ENCODE measurements at places on chromosomes 2 and 18.
A peak's percentile ranks its signal among the peaks of the same experiment; 100 is the strongest.

- no peak for DNase-seq
Observed at GRCh38 chr2:172864182-172864581, 128.5 kb downstream of the RAPGEF4 start.

DNA sequence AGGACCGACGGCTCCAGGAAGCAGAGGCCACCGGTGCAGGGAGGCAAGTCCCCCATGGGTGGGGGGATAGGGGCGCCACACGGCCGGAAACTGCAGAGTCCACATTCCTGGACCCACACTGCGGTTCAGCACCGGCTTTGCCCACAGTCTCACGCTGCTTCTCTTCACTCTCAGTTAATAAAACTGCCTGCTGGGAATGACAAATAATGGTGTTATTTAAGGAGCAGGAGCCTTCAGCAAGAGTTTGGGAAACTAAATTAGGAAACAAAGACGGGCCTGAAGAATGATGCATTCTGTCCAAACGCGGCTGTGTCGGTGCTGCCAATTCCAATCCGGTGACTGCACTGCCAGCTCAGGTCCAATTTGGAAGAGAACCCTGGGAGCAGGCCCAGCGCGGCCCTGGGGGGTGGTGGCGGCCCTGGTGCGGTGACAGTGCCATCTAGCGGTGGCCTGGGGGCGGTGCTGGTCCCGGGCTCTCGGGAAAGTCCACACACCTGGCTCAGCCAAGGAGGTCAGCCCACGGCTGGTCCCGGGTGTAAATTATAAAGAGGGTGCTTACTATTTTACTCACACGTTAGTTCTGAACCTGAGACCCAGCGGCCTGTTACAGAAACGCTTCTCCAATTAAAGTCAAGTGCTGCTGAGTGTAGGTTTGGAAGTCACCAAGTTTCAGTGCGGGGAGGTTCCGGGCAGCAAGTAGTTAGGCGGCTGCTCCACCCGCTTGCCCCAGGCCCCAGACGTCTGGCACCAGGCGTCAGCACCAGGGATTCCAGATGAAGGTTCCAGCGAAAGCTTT is 73.1 kb upstream of the PXDN start:
- peak; percentile 91 for DNase-seq

DNA sequence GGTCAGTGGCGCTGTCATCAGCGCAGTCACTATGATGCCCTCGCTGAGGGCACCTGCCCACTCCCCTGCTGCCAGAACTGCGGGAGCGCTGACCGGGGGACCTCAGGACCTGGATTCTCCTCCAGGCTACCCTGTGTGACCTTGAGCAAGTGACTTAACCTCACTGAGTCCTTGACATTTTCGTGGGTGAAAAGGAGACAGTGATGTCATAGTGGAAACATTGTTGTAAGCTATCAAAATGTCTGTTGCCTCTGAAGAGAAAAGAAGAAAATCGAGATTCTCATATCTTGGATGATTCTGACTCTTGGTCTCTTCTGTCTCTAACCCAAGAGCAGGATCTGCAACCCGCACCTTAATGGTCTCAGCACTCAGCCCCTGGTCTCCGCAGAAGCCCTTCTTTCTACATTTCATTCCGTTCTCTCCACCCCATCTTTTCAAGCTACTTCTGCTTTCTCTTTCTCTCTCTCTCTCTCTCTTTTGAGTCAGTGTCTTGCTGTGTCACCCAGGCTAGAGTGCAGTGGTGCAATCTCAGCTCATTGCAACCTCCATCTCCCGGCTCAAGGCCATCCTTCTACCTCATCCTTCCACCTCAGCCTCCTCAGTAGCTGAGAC is 978 bp upstream of the TUBA4A start:
- DNase-seq: no peak

- no peak for DNase-seq
Observed at GRCh38 chr18:78981394-78981831, 1.8 kb downstream of the SALL3 start.

DNA sequence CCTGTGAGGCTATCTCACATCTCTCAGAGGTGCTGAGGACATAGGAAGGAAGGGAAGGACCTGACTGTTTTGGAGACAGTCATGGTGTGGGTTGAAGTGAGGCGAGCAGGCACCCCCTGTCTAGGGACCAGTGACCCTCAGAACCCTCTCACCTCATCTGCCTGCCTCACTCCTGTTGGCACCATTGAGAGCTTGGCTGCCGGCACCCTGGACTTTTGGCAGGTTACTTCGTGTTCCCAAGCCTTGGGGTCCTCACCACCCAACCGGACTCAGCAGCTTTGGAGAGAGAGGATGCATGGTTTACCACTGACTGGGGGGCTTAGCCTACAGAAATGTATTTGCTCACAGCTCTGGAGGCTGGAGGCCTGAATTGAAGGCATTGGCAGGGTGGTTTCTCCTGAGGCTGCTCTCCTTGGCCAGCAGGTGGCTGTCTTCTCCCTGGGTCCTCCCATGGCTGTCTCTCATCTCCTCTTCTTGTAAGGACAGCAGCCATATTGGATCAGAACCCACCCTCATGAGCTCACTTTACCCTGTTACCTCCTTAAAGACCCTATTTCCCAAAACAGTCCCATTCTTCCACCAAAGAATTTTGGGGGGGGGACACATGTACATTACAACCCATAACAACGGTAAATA is 142.0 kb downstream of the TSN start:
- no peak for DNase-seq

DNA sequence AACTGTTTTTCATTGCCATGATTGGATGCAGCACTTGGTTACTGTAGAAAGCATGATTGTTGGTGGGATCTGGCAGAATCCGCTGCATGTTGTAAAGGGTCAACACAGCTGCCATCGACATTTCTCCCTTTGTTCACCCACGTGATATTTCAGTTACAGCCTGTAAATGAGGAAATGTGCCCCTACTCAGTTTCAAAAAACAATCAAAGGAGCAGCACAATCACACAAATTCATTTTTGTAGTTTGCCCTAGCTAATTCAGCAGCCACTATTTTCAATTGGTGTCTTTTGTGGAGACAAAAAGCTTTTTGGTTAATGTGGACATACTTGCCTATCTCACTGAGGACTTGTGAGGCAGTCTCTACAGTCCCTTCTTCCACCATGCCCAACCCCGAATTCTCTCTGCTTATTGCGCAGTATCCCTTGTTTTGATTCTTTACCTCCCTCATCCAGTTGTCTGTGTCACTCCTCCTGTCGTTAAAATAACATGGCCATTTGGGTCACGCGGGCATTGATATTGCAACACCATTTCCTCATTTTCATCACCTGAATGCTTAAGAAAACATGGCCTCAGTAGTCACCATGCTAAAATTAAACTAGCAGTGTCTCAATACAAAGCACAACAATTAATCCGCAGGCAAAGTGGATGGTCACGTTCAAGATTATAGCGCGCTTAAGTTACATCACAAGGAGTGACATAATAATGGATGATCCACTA is 6.4 kb upstream of the PROC start:
- no peak for DNase-seq

DNA sequence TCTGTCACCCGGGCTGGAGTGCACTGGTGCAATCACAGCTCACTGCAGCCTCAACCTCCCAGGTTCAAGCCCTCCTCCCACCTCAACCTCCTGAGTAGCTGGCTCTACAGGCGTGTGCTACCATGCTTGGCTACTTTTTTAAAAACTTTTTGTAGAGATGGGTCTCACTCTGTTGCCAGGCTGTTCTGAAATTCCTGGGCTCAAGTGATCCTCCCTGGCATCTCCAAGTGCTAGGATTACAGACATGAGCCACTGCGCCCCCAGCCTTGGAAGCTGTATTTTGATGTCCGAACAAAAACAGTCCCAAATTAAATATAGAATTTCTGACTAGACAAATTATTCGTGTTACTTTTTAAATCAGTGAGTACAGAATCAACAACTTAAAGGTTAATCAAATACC is 97.4 kb downstream of the ZNF516 start:
- no peak for DNase-seq

- DNase-seq: no peak
Observed at GRCh38 chr18:11136241-11136640, 13.1 kb downstream of the PIEZO2 start.

Data from pancreas (tissue), 10 donors.